ENCODE measurements at places on chromosomes 12 and 14.

- no peak for DNase-seq
Measured at GRCh38 chr14:78598046-78598920, 428.1 kb downstream of the NRXN3 start.

DNA sequence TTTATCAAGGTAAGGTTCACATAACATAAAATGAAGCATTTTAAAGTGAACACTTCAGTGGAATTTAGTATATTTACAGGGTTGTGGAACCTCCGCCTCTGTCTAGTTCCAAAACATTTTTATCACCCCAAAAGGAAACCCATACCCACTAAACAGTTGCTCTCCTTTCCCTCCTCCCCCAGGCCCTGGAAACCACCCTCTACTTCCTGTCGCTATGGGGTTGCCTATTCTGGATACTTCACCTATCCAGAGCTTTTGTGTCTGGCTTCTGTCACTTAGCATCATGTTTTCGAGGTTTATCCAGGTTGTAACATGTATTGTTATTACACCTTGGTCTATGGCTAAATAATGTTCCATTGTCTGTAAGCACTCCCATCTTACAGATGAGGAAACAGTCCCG lies 27.7 kb upstream of the ZFP36L1 start:
- no peak for DNase-seq

- DNase-seq = no peak
Measured at GRCh38 chr12:106049105-106049504, 89.6 kb downstream of the NUAK1 start.

- DNase-seq = no peak
Measured at GRCh38 chr12:53568809-53569557, 57.2 kb downstream of the ATF7 start.

- no peak for DNase-seq
Measured at GRCh38 chr14:90266441-90267154, 10.2 kb downstream of the PSMC1 start.

DNA sequence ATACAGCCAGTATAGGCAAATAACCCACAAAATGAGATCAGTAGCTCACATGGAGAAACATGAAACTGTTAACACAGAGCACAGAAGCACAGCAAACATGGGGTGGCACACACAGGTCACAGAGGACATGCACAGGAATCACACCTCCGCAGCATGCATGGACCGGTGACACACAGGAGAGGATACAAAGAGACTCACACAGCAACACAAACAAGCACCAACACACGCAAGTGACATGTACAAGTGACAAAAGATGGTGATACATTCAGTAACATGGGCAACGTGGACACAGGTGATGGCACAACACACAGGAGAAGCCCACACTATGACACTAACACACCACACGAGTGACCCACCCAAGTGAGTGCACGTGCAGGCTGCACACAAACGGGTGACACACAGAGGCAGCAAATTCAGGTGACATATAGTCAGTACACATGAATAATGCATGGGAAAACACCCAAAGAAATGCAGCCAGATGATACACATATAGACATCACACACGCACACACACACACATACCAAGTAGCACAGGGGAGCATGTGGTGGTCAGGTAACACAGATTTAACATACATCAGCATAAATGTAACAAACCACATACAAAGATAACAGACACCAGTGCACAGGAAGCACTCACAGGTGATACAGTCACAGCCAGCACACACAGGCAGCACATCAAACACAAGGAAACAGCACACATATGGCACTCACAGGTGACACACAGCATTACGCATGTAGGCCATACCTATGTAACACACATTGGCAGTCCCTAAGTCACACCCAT lies 216.0 kb upstream of the SFSWAP start:
- DNase-seq = no peak

- DNase-seq = no peak
Measured at GRCh38 chr12:20360407-20360806, 7.9 kb upstream of the PDE3A start.

- DNase-seq = no peak
Measured at GRCh38 chr14:99459481-99460100, 21.1 kb downstream of the SETD3 start.

GRCh38 chr12:91921555-91921954 lies 224.1 kb downstream of the BTG1 start:
- DNase-seq = no peak

DNA sequence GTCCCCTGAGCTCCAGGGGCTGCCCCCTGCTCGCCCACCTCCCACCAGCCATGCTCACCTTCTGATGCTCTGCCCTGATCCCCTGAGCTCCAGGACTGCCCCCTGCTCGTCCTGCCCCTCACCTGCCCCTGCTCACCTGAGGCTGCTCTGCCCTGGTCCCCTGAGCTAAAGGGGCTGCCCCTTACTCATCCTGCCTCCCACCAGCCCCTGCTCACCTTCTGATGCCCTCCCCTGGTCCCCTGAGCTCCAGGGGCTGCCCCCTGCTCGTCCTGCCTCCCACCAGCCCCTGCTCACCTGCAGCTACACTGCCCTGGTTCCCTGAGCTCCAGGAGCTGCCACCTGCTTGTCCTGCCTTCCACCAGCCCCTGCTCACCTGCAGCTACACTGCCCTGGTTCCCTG lies 247.2 kb downstream of the TMEM121 start:
- DNase-seq = no peak

DNA sequence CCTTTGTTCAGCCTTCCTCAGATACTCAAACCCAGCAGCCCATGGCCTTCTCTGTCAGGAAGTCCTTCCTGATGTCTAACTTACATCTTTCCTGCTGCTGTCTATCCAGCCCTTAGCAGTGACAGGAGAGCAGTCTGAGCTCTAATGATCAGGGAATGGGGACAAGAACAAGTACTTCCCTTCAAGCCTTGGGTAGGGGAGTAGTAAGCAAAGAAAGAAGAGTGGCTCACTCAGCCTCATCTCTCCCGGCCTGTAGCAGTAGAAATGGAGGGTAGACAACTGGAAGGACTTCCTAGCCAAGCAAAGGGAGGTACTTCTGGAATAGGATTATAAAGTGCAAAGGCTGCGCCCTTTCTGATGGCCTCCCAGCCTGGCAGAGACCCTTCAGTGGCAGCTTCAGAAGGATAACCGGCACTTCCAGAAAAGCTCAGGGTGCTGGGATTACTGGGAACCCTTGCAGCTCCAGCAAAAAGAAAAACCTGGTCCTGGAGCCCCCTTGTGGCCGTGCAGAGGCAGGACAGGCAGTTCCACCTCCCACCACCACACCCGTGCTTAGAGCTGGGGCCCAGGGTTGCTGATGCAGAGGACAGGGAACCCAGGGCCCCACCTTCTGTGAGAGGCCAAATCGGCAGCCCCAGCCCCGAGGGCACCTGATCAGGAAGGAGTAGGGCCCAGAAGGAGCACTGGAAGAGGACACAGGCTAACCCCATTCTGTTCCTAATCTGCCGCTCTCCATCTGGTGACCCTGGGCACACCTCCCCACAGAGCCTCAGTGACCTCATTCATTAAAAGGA lies 12.4 kb upstream of the SMUG1 start:
- no peak for DNase-seq

DNA sequence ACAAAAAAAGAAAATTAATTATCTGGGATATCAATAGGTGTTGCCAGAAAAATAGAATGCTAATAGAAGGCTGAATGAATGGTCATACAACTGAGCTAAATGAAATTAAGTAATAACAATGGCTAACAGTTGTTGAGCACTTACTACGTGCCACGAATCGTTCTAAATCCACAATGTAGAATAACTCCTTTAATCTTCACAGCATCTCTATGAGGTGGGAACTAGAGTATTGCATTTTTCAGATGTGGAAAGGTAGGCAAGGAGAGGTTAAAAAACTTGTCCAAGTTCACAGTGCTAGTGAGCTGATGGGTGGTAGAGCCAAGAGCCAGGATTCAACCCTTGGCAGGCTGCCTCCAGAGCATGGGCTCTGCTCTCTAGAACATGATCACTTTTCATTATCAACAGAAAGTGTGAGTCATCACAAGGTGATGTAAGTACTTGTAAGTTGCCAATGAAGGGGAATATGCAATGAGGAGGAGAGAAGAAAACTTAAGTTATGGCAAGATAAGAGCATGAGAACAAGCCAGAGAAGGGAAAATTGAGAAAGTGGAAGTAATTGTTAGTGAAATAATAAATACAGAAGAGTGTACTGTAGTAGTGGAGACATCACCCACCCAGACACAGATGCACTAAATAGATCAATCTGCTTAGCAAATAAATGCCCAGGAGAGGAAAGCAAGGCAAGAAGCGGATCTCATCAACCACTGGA lies 122.1 kb downstream of the PRKD1 start:
- DNase-seq = peak; percentile 76

GRCh38 chr12:45214749-45215418 lies 1.0 kb upstream of the ANO6 start:
- DNase-seq = no peak

DNA sequence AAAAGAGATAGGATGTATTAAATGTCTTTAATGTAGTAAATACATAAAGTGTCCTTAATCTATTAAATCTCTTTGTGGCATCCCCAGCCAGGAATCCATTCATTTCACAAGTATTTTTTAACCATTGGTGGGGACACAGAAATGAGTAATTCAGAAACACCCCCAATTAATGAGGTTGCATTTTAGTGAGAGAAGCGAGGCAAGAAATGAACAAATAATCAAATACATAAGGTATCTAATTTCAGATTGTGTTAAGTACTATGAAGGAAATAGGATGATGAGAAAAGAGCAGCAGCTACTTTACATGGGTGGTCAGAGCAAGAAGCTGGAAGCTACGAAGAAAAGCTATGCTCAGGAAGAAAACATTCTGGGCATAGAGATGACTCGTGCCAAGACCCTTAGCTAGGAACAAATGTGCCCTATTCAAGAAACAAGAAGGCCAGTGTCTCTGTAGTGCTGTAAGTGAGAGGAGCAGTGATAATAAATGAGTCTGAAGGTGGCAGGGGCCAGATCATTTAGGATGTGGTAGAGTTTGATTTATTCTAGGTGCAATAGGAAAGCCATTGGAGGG lies 60.5 kb upstream of the IGF1 start:
- no peak for DNase-seq

- DNase-seq = peak; percentile 34
Measured at GRCh38 chr12:102567031-102567985, 86.9 kb upstream of the IGF1 start.

- DNase-seq = no peak
Measured at GRCh38 chr12:64171715-64172114, 50.4 kb downstream of the KICS2 start.

DNA sequence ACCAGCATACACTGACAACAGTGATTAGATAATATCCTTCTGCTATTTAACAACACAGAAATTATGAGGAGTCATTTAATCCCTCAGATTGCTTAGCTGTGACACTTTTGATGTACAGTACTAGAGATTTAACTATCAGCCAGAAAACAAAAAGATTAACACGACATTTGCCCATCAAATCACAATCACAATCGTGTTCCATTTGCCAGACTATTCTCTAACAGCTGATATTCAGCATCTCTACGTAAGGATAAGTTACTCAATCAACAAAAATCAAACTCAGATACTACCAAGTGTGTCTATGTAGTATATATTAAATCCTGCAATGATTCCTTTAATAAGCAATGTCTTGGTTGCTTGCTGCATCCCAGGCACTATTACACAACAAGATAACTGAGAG lies 558.7 kb upstream of the USP15 start:
- no peak for DNase-seq

DNA sequence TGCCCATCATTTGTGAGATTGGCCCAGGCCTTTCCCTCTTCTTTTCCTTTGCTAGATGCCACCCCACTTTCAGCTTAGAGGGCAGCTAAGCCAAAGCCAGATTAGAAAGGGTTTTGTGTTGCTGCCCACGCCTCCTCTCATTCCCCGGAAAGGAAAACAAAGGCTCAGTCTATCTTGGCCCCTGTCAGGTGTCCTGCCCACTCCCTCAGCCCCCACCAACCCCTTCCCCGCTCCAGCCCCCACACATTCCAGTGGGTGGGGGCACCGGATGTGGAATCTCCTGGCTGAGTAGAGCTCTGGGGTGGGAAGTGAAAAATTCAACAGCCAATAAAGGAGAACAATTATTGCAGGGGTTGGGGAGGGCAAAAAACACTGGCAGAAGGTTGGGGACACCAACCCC lies 2.2 kb downstream of the BLOC1S1 start:
- DNase-seq = no peak

DNA sequence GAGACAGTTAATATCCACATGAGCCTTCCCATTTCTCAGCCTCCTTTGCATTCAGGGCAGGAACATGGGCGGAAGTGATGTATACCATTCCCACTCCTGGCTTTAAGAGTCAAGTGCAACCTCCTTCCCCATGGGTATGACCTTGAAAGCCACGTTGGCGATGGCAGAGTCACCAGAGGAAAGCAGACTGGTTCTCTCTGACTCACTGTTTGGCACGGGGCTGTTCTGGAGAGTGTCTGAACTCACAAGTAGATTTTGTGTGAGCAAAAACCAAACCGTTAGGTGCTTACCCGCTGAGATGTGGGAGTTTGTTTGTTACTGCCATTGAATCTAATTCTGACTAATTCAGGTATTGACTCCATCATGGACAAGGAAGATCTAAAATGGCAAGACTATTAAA lies 36.7 kb upstream of the PZP start:
- DNase-seq = no peak

DNA sequence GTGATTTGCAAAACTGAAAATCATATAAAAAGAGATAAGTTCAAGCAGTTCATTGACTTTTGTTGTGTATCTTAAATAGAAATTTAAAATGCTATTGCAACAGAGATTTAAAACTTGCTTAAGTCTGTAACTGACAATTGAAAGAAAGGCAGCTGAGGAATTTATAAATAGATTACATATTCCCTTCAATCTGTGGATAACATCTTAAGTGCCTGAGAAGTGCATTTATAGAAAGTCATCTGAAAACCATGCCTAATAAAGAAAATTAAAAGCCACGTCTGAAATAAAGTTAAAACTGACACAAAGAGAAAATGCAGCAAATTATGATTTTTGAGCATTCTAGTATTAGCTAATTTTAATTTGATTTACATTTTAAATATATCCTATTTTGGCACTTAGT lies 479.8 kb downstream of the MDGA2 start:
- no peak for DNase-seq

- DNase-seq = no peak
Measured at GRCh38 chr12:55755246-55755645, 12.3 kb downstream of the GDF11 start.

GRCh38 chr12:112275207-112275606 lies 107.0 kb downstream of the HECTD4 start:
- no peak for DNase-seq

GRCh38 chr12:20368114-20368650 lies at the start of gene PDE3A:
Gene PDE3A (plus strand): TSS chr12:20368537. CDS start chr12:20369285, 748 bp downstream.
- no peak for DNase-seq

GRCh38 chr12:90338365-90338764 lies 616.6 kb downstream of the CCER1 start:
- no peak for DNase-seq

- DNase-seq = no peak
Measured at GRCh38 chr12:61993734-61994345, 266.4 kb upstream of the USP15 start.

DNA sequence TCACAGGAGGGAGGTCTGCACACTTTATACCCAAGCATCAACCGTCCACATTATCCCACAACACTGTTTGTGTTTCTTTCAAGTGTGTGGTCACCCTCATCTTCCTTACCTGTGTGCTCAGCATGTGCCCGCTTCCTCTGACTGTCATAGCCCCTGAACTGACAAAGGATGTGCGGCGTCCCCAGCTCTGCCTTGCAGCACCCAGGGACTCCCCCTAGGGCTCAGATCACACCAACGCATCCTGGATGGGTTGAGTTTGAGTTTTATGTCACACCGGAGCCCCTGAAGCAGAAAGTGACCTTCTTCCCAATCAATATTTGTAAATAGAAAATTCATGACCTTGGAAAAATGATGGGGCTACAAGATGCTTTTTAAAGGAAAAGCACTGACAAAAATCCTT lies 770.7 kb upstream of the TMEM132C start:
- no peak for DNase-seq

GRCh38 chr12:113052326-113052725 lies 4.2 kb upstream of the DTX1 start:
- no peak for DNase-seq

Data from kidney epithelial cell (primary cell).